ENCODE measurements at places on chromosomes 16 and 17. TPM values are rescaled to one million over a fixed set of nuclear protein-coding genes. Genes with fewer than 3 reads are reported as not detected.

DNA sequence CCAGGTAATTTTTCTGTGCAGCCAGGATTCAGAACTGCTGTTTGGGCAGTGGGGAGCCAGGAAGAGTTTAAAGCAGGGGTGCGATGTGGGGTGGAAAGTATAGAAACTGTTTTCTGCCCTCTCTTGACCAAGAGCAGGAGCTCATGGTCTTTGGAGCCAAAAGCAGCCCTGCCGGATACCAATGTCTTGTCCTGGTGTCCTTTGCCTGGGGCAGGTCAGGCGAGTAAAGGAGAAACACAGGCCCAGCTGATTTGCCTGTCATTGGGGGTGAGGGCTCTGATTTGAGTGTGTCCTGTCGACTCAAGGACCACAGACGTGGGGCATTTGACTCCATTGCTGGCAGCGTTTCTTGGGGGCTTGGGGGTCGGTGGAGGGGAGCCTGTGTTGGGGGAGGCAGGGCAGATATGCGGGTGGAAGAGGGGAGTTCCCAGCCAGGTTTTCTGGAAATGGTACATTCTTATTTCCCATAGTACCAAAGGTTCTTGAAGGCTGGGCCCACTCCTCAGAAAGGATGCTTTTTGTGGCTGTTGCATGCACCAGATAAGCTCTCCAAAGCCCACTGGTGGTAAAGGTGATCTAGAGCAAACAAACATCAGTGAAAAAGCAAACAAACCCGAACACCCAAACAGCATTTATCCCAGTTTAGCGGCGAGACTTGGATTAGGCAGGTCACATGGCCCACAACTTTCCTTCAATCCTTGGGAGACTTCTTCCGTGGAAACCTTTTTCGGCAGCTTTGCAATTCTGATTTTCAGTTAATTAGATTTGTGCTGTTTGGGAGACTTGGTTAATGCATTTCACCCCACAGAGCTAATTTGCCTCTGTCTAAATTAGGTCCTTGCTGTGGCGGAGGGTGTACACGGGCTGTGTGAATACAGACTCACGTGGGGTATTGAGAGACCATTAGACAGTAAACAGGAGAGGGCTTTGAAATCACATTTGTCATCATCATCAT lies 59.0 kb downstream of the MSI2 start:
- H3K27me3 ChIP-seq, result peaks cover 43% of the 10 kb centered on the region
- H3K4me3 ChIP-seq, result no peak overlapping the region
- DNase-seq, result no peak
- no peaks in the 10 kb centered on the region for H3K4me1 ChIP-seq
- H3K27ac ChIP-seq, result no peak overlapping the region

- no peaks in the 10 kb centered on the region for H3K27me3 ChIP-seq
- H3K36me3 ChIP-seq, result no peaks in the 10 kb centered on the region
- H3K4me1 ChIP-seq, result no peaks in the 10 kb centered on the region
- no peak overlapping the region for H3K4me3 ChIP-seq
- no peak overlapping the region for H3K27ac ChIP-seq
Measured at GRCh38 chr17:80229011-80229410, 8.8 kb downstream of the SLC26A11 start.

ZFHX3 gene
- 23.1 TPM for total RNA-seq

GRCh38 chr17:18250259-18250658 lies 8.3 kb downstream of the FLII start:
- DNase-seq, result peak; percentile 62
- peaks cover 56% of the 10 kb centered on the region for H3K36me3 ChIP-seq
- H3K4me1 ChIP-seq, result no peaks in the 10 kb centered on the region
- H3K27me3 ChIP-seq, result no peaks in the 10 kb centered on the region

- no peak overlapping the region for H3K27ac ChIP-seq
- H3K4me3 ChIP-seq, result no peak overlapping the region
- H3K4me1 ChIP-seq, result no peaks in the 10 kb centered on the region
- no peak for DNase-seq
Measured at GRCh38 chr16:75420987-75421819, 12.1 kb downstream of the CFDP1 start.

DNA sequence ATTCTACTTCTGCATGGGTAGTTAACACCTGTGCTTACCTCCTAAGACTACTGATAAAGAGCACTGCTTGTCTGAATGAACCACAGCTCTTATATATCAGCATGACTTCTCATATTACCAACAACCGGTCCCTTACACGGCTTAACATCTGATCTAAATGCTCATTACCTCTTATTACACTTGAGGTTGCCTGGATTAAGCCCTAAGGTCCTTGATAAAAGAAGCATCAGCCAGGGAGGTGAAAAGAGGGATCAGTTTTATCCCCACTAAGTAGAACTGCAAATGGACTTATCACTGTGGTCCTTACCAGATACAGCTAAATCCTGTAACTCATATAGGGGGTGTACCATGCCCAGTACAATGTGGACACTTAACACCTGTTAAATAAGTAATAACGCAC lies 8.2 kb upstream of the RSKR start:
- no peak overlapping the region for H3K4me3 ChIP-seq
- H3K27me3 ChIP-seq, result no peaks in the 10 kb centered on the region
- H3K4me1 ChIP-seq, result no peaks in the 10 kb centered on the region
- no peak for DNase-seq
- no peak overlapping the region for H3K27ac ChIP-seq

DNA sequence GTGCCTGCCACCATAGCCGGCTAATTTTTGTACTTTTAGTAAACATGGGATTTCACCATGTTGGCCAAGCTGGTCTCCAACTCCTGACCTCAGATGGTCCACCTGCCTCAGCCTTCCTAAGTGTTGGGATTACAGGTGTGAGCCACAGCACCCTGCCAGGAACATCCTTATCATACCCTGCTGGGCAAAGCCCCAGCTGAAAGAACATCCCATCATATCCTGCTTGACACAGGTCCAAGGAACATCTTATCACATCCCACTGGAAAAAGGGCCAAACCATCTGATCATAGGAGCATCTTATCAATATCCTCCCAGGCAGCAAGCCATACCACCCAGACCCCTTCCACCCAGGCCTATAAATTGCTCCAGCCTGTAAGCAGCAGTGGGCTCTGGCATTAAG lies 1109.2 kb upstream of the CDH8 start:
- H3K4me3 ChIP-seq, result no peak overlapping the region
- no peaks in the 10 kb centered on the region for H3K36me3 ChIP-seq

DNA sequence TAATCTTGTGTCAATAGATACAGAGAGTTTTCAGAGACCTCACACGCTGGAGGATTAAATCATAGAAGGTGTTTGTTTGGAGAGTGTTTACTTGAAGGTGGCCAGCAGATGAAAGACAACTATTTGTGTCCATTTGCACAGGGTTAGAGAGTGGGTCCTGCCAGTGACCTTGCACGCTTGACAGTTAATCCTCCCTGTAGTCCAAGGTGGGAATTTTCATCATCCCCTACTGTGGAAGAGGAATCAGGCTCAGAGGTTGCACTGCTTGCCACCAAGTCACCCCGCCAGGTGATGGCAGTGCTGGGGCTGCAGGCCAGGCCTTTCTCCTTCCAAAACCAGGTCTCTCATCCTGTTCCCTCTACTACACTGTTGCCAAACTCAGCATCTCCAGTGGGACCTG lies 12.3 kb downstream of the CDH1 start:
- no peak overlapping the region for H3K4me3 ChIP-seq
- H3K4me1 ChIP-seq, result peaks cover 75% of the 10 kb centered on the region
- no peak for DNase-seq

DNA sequence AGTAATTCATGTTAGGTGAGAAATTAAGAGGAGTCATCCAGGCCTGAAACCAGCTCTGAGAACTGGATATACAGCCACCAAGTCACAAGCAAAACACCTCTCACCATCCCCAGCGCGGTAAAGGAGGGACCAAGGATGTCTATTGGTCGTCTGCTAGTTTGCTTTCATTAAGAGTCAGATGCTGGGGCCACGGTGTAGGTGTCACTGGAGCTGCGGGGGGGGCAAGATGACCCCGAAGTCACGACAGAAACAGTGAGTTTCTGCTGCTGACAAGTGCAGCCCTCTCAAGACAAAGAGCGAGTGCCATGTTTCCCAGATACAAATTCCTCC lies 790 bp downstream of the NCBP3 start:
- peak overlapping the region; percentile 97 for H3K4me3 ChIP-seq
- 0 out of 2 replicates have a peak, but pooled peaks cover 2% of the 10 kb centered on the region for H3K36me3 ChIP-seq
- H3K27ac ChIP-seq, result no peak overlapping the region
- DNase-seq, result peak; percentile 30

DNA sequence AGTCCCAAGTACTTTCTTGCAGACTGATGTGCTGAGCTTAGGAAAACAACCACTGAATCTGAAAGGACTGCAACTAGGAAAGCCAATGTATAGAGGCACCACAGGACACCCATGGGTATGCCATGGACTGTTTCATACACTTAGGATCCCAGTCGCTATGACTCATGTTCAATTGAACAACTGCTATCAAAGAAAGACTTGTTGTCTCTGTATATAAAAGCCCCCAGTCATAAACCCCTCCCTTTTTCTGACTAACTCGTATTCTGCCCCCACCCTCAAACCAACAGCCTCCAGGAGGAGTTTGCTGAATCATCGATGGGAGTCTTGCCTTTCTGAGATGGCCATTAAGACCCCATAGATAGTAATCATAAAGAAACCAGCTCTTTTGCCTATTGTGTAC lies 205.4 kb downstream of the ANKFN1 start:
- DNase-seq, result no peak
- H3K4me3 ChIP-seq, result no peak overlapping the region
- H3K4me1 ChIP-seq, result no peaks in the 10 kb centered on the region
- H3K36me3 ChIP-seq, result no peaks in the 10 kb centered on the region
- H3K27me3 ChIP-seq, result no peaks in the 10 kb centered on the region

- peak; percentile 66 for DNase-seq
- H3K36me3 ChIP-seq, result no peaks in the 10 kb centered on the region
- peaks cover 2% of the 10 kb centered on the region for H3K27me3 ChIP-seq
- peaks cover 18% of the 10 kb centered on the region for H3K4me1 ChIP-seq
- H3K27ac ChIP-seq, result peak overlapping the region; percentile 39
Measured at GRCh38 chr17:17416007-17416399, 60.8 kb upstream of the MED9 start.

DNA sequence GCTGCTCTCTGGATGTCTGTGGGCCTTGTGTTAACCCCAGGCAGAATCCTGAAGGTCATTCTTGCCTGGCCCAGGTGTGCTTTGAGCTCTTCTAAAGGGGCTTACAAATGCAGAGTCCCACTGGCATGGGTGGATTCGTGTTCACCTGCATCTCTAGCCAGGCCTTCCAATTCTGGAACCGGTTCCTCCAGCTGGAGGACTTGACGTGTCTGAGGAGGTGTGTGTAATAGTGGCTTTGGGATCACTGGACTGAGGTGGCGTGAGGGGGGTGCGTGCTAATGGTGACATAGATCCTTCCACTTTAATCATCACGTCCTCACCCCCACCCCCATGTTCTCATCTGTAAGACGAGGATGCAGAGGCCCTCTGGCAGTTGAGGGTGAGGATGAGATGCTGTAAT lies 4.8 kb downstream of the GSE1 start:
- H3K27me3 ChIP-seq, result no peaks in the 10 kb centered on the region
- H3K4me1 ChIP-seq, result peaks cover 38% of the 10 kb centered on the region
- no peak overlapping the region for H3K4me3 ChIP-seq
- H3K36me3 ChIP-seq, result 0 out of 2 replicates have a peak, but pooled peaks cover 6% of the 10 kb centered on the region
- DNase-seq, result no peak
